ENCODE measurements at places on chromosomes 1 and 21.
A peak's percentile ranks its signal among the peaks of the same experiment; 100 is the strongest.

DNA sequence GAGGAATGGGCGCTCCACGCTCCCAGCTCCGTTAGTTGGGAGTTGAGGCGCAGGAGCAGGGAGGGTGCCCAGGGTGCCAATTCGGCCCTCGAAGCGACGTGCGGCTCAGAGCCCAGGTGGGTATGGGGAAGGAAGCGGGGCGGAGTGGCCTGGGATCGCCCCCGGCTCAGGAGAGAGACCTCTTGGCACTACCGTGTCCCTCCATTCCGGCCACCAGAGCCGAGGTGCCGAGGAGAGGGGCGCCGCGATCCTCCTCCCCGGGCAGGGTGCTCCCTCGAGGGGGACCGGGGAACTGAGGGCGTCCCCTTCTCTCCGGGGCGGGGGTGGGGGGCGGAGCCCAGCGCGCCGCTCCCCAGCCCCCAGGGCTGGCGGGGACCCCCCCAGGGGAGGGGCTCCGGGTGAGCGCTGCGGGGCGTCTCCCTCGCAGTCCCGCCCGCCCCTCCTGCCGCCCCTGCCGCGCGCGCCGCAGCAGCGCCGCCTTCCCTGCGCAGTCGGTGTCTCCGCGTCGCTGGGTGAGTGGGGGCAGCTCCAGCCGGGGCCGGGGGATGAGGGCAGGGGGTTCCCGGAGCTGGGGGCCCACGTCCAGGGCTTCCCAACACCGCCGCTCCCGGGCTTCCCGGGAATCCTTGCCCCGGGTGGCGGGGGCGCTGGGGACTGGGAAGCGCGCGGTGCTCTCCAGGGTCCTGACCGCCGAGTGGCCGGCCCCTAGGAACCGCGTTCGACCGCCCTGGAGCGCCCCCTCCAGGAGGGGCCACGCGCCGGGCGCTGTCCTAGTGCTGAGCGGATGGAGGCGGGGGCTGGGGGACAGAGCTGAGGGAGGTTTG is at the start of gene HPCA:
Gene HPCA, plus strand, starts transcription at position 488 of the 824 bp plus-strand sequence. CDS start 2,408 bp downstream, outside the sequence.
- H3K4me1 ChIP-seq = peaks cover 2% of the 10 kb centered on the region
- peak; percentile 48 for DNase-seq
- no peak within 1 kb of the TSS for H3K27ac ChIP-seq
- peak within 1 kb of the TSS; percentile 61 for H3K4me3 ChIP-seq
- H3K36me3 ChIP-seq = no peaks in the 10 kb centered on the region

DNA sequence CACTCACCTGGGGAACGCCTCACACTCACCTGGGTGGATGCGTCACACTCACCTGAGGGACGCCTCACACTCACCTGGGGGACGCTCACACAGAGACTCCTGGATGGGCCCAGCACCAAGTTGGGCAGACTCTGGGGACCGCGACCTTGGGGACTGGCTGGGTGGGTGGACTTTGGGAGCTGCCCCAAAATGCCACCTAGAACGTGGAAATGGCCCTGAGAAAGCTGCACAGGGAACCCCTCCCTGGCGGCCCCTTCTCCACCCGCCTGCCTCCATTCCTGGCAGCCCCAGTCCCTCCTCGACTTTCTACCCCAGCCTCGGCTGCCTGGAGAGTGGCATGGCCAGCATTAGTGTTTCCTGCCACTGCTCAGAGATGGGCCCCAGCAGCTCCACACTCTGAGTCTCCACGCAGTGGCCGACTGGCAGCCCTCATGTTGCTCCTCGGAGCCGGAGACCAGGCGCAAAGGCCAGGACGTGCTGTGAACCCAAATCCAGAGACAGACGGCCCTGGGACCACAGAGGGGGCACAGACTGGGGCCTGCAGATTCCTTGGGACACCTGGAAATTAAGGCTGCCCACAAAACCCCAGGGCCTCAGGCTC is 46.5 kb upstream of the ACTRT2 start:
- no peaks in the 10 kb centered on the region for H3K4me1 ChIP-seq
- no peak overlapping the region for H3K4me3 ChIP-seq
- H3K27ac ChIP-seq = no peak overlapping the region
- H3K27me3 ChIP-seq = peaks cover 4% of the 10 kb centered on the region
- DNase-seq = no peak

DNA sequence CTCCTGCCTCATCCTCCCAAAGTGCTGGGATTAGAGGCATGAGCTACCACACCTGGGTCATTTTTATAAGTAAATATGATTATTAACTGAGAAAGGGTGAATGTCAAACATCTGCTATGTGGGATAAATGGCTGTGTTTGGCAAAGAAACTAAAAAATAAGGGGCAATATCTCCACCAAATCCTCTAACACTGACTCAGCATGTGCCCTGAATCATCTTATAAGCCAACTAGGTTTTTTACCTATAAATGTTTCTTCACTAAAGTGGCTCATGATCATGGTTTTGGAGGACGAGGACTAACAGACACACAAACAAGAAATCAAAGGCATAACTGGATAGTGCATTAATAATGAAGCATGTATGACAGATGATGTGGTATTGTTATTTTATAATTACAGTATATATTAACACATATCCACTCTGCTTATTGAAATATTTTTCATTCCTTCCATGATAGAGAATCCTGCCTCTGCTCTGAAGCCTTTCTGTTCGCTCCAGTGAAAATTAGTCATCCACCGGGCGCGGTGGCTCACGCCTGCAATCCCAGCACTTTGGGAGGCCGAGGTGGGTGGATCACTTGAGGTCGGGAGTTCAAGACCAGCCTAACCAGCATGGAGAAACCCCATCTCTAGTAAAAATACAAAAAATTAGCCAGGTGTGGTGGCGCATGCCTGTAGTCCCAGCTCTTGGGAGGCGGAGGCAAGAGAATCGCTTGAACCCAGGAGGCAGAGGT is 11.7 kb upstream of the ARHGAP29 start:
- peaks cover 40% of the 10 kb centered on the region for H3K27me3 ChIP-seq
- H3K27ac ChIP-seq = no peak overlapping the region
- H3K4me1 ChIP-seq = peaks cover 10% of the 10 kb centered on the region
- no peak for DNase-seq
- H3K36me3 ChIP-seq = peaks cover 4% of the 10 kb centered on the region

- H3K27ac ChIP-seq = peak overlapping the region; percentile 95
- H3K4me3 ChIP-seq = peak overlapping the region; percentile 90
- H3K27me3 ChIP-seq = no peaks in the 10 kb centered on the region
- H3K36me3 ChIP-seq = no peaks in the 10 kb centered on the region
- peaks cover 55% of the 10 kb centered on the region for H3K4me1 ChIP-seq
These were observed 563 bp downstream of the QSOX1 start for GRCh38 chr1:180155182-180155682.

DNA sequence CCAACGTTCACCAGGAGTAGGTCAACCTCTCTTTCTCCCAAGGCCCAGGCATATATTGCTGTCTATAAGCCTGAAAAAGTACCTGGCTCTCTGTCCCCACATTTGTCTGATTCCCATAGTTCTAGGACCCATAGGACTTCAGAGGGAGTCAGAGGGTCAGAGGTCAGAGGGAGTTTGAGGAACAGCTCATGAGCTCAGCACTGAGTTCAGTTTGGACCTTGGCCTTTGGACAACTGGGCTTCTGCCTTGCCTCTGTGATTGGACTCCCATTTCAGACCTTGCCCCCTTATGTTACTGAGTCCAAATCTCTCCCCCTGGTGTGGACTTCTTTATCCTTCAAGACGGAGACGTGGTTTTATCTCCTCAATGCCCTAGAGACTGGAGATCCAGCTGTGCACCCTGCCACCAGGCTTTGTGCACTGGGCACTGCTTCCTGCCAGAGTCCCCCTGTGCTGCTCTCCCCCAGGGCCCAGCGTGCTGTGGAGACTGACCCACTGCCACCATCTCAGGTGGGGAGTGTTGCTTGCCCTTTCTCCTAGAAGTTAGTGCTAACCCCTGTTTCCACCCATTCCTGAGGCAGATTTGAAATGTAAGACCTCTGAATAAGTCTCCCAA is 3.2 kb downstream of the CTSE start:
- H3K4me1 ChIP-seq = no peaks in the 10 kb centered on the region
- H3K36me3 ChIP-seq = no peaks in the 10 kb centered on the region
- no peak for DNase-seq
- H3K4me3 ChIP-seq = no peak overlapping the region
